NCI-H345 (cell line): ENCODE measurements at places on chromosomes 11 and 22.

DNA sequence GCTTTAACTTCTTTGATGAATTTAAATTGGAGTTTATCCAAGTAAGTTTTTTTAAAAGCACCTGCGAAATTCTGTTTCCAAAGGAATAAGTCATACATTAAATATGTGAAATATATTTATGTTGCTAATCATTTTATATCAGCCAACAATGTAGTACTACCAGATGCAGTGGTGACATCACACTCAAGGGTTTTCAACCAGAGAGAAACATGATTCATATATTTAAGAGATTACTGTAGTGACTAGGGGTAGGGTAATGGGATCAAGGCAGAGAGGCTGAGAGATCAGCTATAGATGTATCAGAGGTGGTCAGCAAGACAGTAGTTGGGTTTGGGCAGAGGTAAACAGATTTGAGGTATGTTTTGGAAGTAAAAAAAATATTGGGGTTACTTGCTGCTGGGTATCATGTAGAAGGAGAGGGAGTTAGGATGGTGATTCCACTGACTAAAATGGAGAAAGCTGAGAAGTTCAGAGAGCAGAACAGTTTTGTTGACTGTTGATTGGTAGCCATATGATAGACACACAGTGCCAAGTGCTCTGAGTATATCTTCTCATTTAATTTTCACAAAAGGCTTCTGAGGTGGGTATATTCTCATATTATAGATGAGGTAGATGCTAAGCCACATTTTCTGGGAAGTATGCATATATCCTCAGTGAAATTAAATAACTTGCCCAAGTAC lies 39.4 kb downstream of the CEP57 start:
- no peak for DNase-seq

DNA sequence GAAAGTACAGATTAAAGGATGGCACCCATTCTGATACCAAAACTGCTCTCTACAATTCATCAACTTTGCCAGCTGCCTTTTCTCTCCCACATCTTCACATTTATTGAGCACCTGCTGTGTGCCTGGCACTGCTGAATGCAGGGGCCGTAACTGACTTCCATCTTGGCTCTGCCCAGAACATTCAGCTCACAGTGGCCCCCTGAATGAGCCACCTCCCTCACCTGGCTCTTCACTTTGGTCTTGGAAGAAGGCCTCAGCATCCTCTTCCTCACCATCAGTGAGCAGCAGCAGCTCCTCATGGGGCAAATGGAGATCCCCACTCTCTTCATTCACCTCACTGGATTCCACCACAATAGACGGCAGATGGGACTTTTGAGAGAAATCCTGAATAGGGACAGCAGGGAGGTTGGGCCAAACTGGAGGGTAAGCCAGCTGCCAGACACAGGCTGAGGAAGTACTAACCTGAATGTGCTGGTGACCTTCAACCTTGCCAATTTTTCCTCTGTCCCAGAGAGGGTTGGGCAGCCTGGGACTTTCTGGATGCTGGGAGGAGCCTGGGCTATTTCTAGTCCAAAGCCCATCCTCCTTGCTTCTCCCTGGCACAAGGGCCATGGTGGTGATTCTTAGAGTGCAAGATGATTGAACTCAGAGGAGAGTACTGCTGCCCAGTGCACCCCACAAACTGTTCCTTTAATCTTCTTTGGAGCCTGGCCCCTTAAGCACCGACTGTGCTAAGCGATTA lies 1.9 kb upstream of the UQCC3 start:
- no peak for DNase-seq

GRCh38 chr22:46362203-46362933 lies 26.9 kb downstream of the TRMU start:
- DNase-seq = peak; percentile 5

GRCh38 chr22:44479662-44480061 lies 18.4 kb downstream of the RTL6 start:
- peak; percentile 63 for DNase-seq

- no peak for DNase-seq
Measured at GRCh38 chr11:64243236-64243854, 2.5 kb downstream of the FKBP2 start.

DNA sequence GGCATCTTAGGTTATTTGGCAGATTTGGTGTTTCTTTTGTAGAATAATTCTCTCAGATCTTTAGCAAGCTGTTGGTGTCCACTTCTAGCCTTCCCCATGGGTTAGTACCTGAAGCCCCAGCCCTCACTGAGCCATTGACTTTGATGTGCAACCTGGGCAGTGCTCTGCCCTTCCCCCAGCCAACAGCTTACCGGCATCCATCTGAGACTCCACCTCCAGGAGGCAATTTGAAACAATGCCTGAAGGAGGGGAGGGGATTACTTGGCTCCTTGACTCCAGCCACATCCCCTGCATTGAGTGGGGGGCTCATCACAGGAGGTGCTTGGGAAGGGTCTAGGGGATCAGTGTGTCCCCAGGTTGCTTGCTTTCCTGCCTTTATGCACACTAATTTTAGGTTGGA lies 114.8 kb downstream of the TRIM29 start:
- DNase-seq = no peak

DNA sequence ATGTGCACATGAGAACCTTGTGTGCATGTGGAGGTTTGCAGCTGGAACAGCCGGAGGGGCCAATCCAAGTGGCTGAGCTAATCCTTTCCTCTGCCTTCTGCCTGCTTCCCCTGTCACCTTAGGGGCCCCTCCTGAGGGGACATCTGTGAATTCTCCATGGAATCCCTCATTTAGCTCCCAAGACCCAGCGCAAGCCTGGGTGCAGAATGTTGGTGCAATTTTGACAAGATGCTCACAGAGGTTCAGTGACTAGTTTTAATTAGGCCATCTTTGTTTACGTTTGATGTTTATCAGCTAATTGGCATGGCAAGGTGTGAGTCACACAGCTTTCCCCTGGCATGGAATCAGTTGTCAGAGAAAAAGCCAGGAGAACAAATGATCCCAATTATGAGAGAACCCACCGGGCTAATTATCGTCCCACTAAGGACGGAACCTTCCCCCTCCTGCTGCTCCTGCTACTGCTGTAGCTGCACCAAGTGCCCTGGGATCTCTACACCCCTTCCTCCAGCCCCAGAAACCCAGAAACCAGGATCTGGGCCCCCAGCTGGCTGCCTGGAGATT lies 63.6 kb upstream of the PAX6 start:
- DNase-seq = no peak

- peak; percentile 86 for DNase-seq
Measured at GRCh38 chr11:123054301-123055065, 7.5 kb downstream of the HSPA8 start.

GRCh38 chr11:16311831-16312230 lies 44.5 kb downstream of the SOX6 start:
- no peak for DNase-seq
